Mononuclear cell (primary cell): ENCODE measurements at places on chromosomes 16 and 17. TPM values are rescaled to one million over a fixed set of nuclear protein-coding genes. Genes with fewer than 3 reads are reported as not detected.

Gene GGT6
- not detected for total RNA-seq

Gene ARL16
- total RNA-seq, result 15.5 TPM

Gene TPSAB1
- total RNA-seq, result not detected

Gene NPB
- 0.10 TPM for total RNA-seq

Gene MARCHF10
- total RNA-seq, result not detected

Gene LPO
- total RNA-seq, result not detected

Gene DNAH3
- total RNA-seq, result not detected

Gene SSTR5
- total RNA-seq, result not detected

Gene GP1BA
- total RNA-seq, result 4.2 TPM

Gene PDIA2
- total RNA-seq, result not detected

Gene TBX2
- total RNA-seq, result 0.10 TPM

Gene TPSG1
- not detected for total RNA-seq

Gene HBA2
- 22.1 TPM for total RNA-seq

Gene PLA2G10
- not detected for total RNA-seq

Gene FNDC8
- total RNA-seq, result not detected

Gene RAMP2
- not detected for total RNA-seq

Gene LASP1
- 103 TPM for total RNA-seq

Gene IL34
- 0.52 TPM for total RNA-seq

Gene CES1
- total RNA-seq, result 27.1 TPM

Gene ADORA2B
- 2.2 TPM for total RNA-seq

Gene FAM171A2
- 0.10 TPM for total RNA-seq
